ENCODE measurements at places on chromosomes 7 and 10.

- peak; percentile 1 for DNase-seq
Measured at GRCh38 chr10:43296320-43296719, 29.5 kb upstream of the RASGEF1A start.

DNA sequence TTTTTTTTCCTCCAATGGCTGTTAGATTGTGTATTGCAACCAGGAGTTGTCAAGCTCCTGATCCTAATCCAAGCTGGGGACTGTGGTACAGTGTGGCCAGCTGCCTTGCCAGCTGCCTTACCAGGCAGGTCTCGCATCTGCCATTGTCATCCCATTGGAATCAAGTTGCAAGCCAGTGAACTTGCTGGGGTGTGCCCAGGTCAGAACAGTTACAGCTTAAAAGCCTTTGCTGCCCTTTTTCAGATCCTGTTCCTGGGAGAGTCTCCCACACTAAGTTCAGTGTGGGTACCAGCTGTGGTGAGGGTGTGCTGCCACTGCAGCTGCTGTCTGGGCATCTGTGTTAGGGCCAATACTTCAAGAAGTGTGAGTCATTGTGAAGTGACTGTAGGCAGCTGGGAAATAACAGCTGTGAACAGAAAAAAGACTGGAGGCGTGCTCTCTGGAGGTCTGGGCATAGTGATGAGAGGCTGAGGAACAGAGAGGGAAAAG lies 72.8 kb downstream of the CCNY start:
- DNase-seq: no peak

- no peak for DNase-seq
Measured at GRCh38 chr10:20956843-20957242, 59.7 kb upstream of the NEBL start.

DNA sequence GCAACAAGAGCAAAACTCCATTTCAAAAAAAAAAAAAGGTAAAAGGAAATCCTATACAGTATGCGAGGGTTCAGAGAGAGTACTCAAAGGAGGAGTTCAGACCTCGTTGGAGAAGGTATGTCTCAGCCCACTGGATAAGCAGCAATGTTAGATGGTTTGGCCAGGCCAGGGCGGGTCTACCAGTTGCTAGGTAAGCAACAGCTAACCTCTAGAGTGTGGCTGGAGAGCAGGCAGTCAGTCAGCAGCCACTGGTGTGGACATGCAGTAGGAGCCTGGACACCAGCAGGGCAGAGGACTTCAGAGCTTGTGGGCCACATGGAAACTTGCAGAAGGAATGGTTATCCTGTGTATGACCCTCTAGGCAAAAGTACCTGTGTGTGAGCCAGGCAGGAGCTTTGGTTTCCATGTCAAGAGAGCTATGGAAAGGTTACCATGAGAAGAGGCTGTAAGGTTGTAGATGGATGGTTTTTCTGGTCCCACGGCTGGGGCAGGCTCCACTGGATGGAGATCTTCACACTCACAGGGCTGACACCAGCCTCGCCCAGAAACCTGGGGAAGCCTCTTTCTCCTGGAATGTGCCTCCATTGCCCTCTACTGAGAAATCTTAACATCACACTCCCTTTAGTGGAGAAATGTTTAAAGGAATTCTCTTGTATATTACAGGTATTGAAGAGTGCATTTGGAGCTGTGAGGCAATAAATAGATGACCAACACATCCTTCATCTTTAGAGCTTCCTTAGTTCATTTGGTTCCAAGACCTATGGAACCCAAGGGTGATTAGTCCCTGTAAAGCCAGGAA lies 63.6 kb downstream of the CCDC186 start:
- DNase-seq: no peak

DNA sequence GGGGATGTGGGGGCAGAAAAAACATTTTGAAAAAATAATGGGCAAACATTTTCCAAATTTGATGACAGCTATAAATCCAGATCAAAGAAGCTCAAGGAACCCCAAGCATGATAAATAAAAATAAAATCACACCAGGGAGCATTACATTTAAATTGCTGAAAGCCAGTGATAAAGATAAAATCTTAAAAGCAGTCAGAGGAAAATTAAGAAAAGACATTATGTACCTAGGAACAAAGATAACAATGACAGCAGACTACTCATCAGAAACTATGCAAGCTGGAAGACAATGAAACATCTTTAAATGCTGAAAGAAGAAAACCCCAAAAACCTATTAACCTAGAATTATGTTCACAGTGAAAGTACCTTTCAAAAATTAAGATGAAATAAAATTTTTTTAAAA lies 23.3 kb downstream of the NEUROG3 start:
- no peak for DNase-seq

- no peak for DNase-seq
Measured at GRCh38 chr7:1013581-1013980, 30.6 kb downstream of the CYP2W1 start.

DNA sequence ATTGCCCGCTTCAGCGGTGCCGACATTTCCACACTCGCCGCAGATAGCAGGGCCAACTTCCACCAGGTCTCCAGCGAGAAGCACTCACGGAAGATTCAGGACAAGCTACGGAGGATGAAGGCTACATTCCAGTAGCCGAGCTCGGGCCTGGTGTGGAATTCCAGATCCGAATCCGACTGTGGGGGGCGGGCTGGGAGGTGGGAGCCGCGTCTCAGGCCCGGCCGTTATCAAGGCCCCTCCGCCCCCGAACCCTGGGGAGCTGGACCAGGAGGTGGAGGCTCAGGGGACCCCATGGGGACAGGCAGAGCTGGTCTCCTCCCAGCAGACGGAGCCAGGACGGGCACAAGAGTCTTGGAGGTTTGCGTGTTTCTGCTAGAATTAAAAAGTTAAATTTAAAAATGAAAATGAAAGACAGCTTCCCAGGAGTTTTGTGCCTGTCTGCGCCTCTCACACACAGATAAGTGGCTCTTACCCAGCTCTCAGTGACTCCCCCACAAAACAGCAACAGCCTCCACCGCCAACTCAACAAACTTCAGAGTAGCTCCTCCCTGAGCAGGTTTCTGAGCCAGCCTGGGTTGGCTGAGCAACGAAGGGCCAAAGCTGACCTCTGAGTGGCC lies 5.2 kb upstream of the UTF1 start:
- DNase-seq: no peak

- DNase-seq: no peak
Measured at GRCh38 chr7:134720091-134720935, 59.1 kb upstream of the CALD1 start.

GRCh38 chr10:4337563-4337962 lies 488.4 kb upstream of the AKR1E2 start:
- no peak for DNase-seq

GRCh38 chr7:29208410-29209250 lies 14.1 kb downstream of the CHN2 start:
- DNase-seq: no peak

DNA sequence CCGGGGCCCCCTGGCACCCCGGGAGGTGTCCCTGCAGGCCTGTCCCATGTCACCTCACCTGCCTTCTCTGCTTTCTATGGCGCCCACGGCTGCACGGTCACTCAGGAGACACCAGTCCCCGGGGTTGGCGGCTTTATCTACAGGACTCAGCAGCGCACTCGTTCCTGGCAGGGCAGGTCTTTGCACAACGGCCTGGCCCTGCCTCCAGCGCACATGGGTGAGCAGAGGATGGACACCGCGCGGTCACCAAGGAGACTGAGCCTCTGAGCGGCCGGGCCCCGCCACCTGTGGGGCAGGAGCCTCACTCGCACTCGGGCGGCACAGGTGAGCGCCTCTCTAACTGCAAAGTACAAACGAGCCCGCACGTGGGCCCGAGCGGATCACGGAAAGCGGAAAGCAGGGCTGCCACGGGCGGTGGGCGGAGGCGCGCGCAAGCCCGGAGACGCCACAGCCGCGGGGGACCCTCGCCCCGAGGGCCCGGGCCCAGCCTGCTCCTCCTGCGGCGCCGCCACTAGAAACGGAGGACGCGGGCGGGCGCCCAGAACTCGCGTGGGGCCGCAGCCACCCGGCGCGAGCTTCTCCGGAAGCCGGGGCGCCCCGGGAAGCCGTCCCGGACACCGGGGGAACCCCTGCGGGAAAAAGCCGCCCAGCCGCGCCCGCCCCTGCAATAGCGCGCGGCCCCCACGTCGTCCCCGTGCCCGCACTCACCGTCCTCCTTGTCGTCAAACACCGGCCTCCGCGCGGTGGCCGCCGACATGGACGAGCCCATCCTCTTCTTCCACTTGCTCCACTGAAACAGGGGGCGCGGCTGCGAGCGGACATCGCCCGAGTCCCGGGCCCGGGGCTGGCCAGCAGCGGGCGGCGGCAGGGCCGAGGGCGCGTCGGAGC lies 642 bp downstream of the STK32C start:
- DNase-seq: no peak
